ENCODE measurements at places on chromosomes 12 and 14.
A peak's percentile ranks its signal among the peaks of the same experiment; 100 is the strongest.

- DNase-seq: no peak
These were observed 99.9 kb downstream of the KICS2 start for GRCh38 chr12:64122154-64122553.

GRCh38 chr12:4957761-4958160, 48.1 kb downstream of the KCNA1 start:
- DNase-seq: no peak

DNA sequence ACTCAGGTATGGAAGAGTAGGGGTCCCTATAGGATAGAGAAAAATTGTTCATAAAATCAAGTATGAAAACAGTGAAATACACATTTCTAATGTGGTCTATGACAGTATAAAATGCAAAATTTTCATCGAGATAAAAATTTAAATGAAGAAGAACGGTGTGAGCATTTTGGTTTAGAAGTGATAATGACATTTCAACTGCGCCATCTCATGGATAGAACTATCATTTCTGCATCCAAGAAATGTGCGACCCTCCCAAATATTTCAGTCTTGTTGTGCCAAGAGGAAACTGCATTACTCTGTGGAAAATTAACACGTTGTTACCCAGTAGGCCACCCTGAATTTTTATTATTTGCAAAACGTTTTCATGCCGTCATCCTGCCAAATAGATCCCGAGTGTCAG, 108.8 kb downstream of the CRACR2A start:
- DNase-seq: no peak

GRCh38 chr14:61585598-61586543, 109.4 kb upstream of the HIF1A start:
- DNase-seq: no peak

- DNase-seq: peak; percentile 58
These were observed 26.8 kb downstream of the TMEM63C start for GRCh38 chr14:77208291-77208978.

- DNase-seq: no peak
These were observed 1214.3 kb upstream of the TMEM132C start for GRCh38 chr12:127052511-127053232.
